ENCODE measurements at places on chromosomes 7 and 10.

GRCh38 chr7:77684030-77684429 lies 12.2 kb upstream of the RSBN1L start:
- no peak for DNase-seq

- DNase-seq = no peak
Measured at GRCh38 chr10:15262036-15262713, 93.7 kb upstream of the NMT2 start.

DNA sequence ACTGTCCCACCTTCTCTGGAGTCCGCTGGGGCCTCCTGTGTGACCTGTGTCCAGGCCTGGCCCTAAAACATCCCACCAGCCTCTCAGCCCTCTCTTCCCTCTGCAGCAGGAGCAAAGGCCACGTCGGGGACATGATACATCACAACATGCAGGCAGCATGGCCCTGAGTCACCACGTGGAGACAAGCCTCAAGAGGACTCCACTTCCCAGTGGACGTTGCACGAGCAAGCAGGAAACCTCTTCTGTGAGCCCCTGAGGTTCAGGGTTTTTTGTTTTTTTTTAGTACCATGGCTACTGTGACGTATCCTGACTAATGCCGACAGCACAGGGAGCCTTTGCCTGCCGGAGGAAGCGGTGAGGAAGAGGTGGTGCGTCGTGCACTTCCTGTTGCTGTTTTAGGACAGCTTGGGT lies 165.9 kb downstream of the DNAJB6 start:
- peak; percentile 4 for DNase-seq

- no peak for DNase-seq
Measured at GRCh38 chr10:78964952-78965633, 103.7 kb upstream of the ZMIZ1 start.

Measured in stimulated activated CD8-positive, alpha-beta memory T cell treated with anti-CD3 and anti-CD28 coated beads, Interleukin-15, amount 100 ng/mL, for 4 hours (primary cell).